ENCODE measurements at places on chromosomes 12 and 14.

DNA sequence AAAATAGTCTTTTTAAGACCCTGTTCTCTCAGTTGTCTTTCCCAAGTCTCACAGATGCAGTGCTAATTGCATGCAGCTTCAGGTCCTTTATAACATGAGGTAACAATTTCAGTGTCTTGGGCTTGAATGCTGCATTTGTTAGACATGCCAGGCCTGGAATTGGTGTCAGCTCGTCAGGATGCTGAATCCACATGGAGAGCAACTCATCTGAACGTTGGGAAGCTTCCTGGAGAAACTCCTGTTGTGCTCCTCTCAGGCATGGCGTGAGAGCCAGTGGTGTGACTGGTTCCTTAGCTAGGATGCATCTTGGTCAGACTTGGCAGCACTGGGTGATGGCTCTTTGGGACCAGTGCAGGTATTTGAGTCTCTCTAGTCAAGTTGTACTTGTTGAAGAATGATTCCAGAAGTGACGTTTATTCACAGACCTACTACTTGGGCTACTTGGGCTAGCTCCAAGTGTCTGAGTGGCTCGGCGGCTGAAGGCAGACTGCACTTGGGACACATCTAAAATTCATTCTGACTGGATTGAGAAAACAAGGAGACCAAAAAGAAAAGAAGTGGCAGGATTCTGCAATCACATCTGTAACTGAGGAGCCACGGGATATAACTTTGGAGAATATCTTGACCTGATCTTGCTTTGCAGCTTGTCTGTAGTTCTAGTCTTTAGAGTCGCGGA, 134.8 kb upstream of the ARHGAP5 start:
- DNase-seq = no peak

- DNase-seq = no peak
Measured at GRCh38 chr14:75835737-75836136, 146.1 kb downstream of the TGFB3 start.

DNA sequence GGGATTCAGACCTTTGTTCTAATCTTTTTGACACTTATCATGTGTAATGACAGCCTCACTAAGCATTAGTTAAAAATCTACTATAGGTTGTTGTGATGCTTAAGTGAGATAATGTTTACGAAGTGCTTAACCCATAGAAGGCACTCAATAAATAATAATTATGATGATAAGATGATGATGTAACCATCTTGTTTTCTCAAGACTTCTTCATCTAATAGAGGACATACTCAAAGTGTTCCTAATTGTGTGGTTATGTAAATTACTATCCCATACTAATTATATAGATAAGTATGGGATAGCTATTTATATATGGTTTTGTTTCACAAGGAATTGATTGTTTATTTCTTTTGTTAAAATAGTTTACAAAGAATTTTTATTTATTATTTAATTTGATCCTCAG, 76.9 kb downstream of the MIPOL1 start:
- DNase-seq = no peak

- DNase-seq = no peak
Measured at GRCh38 chr12:47941475-47941780, 22.0 kb upstream of the TMEM106C start.

DNA sequence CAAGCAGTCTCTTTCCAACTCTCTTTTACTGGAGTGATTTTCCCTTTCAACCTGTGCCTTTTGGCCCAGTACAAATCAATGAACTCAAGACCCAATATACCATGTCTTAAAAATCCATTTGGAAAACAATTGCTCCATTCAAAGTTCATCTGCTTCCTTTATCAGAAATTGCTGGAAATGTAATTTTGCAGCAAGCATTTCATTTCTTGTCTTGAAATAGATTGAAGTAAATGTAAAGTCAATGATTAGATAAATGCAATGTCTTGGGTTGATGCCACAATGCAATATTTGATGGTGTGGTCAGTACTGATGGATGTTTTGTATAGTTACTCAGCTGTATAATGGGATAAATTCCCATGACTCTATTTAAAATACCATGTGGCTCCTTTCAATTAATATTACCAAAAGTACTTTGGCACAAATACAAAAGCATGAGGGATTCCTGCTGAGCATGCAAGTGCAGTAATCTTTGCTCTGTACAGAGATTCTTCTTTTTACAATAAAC, 707.7 kb upstream of the NOVA1 start:
- DNase-seq = no peak

DNA sequence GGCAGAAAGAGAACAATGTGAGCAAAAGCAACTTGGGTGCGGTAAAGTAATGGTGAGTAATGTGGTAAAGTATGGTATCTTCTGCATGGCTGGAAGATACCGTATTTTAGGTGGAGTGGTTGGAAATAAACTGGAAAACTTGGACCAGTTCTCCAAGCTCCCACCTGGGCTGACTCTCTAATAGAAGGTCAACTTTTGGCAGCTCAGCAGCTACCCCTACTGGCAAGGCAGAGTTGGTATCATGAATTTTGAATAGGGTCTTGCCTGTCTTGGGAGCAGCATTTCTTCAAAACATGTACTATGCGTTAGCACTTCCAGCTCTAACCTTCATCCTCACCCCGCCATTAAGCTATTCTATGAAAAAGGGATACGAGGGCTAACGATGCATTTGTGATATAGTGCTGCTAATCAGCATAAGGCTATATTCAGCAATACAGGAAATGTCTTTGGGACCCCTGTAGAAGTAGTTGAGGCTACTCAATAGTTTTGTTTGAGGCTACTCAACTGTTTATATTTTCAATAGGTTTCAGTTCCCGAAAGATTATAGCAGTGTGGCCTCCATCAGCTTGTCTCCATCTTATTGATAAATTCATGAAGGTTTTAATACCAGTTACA, 276.3 kb upstream of the FAR2 start:
- DNase-seq = peak; percentile 62

- DNase-seq = no peak
Measured at GRCh38 chr12:97260786-97261185, 201.8 kb upstream of the RMST start.

DNA sequence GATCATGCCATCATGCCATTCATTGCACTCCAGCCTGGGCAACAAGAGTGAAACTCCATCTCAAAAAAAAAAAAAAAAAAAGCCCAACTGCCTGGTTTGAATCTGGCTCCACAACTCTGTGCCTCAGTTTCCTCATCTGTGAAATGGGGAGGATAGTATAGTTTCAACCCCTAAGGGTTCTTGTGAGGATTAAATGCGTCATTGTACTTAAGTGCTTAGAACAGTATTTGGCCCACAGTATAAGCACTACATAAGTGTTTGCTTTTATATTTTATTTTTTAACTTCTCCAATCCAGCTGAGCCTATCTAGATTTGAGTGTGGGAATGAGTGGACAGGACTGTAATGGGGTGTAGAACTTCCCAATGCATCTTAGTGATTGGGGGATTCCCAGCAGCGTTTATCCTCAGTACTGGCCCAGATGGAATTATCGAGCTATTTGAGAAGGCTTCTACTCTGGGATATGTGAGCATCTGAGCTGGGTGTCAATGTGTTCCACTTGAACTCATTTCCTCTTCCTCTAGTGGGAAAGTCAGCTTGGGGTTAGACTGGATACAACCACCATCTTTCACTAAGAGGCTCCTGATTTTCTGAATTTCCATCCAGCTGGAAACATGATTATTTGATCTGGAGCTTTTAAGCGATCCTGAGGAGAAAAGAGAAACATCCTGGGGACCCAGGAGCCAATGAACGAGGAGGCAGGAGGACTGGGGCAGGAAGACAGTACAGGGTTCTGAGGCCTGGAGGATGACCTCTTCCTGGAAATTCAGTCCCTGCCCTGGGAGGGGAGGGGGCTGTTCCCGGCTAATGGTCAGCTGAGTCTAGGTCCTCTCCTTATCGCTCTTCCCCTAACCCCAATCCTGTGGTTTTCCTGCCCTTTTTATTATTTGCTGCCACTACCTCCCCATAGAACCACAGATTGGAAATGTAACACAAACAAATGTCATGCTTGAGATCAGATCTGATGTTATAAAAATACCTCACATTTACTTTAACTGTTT, 9.3 kb upstream of the ESPL1 start:
- no peak for DNase-seq

DNA sequence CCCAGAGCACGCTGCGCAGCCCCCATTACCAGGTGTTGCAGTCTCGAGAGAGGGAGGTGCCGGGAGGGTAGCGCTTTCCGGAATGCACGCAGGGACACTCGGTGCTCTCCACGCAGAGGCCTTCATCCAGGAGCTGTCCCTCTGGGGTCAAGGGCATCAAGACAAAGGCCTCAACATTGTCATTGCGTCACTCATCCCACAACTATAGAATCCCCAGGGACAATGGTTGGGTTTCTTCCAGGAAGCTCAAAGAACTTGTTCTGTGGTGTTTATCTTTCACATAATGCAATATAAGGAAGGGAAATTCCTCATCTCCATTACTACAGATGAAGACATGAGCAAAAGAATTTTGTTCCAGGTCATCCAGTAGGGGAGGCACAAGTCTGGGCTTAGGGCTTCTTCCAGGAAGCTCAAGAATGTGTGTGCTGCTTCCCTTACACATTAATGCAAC, 52.1 kb downstream of the VWF start:
- DNase-seq = peak; percentile 89

DNA sequence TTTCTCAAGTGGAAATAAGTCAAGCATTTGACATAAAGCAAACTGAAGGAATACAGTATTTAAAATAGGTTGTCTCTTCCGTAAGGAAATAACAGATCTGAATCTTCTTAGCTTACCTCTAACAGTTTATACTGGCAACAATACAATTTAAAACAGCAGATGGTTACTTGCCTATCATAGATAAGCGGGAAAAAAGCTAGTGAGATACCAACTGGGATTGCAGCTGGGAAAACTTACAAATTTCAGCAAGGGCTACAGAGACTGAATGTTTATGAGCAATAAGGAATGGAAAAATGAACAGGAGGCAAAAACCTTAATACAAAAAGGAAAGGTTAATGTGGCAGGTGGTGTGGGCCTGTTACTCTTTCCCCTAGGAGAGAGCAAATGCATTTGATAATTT, 220.0 kb downstream of the RASSF9 start:
- no peak for DNase-seq

- no peak for DNase-seq
Measured at GRCh38 chr12:108826101-108826806, 31.1 kb downstream of the SSH1 start.

- DNase-seq = peak; percentile 40
Measured at GRCh38 chr14:47778631-47779030, 103.2 kb upstream of the MDGA2 start.

- no peak for DNase-seq
Measured at GRCh38 chr12:57767305-57767698, 424 bp upstream of the CYP27B1 start.

DNA sequence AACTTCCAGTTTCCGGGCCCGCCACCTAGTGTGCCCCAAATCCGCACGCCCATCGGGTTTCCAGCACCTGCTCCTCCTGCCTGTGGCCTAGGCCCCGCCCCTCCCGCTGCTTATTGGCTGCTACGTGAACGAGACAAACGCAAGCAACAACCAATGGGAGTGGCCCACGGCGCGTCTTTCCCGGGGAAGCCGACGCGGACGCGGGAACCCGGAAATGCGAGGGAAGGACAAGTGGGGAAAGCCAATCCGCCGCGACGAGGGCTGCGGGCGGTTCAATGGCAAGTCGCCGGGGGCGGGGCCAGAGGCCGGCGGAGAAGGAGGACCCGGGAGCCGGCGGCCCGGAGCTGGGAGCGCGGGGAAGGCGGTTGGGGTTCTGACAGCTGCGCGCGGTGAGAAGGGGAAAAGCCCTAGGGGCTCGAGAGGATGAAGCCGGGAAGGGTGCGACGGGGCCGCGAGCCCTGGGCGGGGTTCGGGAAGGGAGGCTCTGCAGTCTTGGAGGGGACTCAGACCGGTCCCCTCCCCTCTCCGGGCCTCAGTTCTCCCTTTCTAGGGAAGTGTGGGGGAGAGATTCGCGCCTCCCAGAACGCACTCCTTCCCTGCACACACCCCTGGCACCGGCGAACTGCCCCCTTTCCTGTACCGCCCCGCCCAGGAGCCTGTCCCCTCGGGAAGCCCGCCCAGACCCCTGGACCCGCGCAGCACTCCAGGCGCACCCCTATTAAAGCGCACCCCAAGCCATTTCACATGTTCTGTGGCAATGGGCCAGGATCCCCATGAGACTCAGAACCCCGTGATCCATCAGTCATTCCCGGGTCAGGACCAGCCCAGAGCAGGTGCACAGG, at the start of gene FICD:
Gene FICD, plus strand, starts transcription at position 305 of the 842 bp plus-strand sequence. CDS start 1,696 bp downstream, outside the sequence.
- peak; percentile 96 for DNase-seq

- no peak for DNase-seq
Measured at GRCh38 chr12:79959484-79959883, 24.6 kb upstream of the PPP1R12A start.

GRCh38 chr14:42004321-42004720, 397.6 kb downstream of the LRFN5 start:
- no peak for DNase-seq

- DNase-seq = no peak
Measured at GRCh38 chr12:55698965-55699364, 8.7 kb downstream of the ITGA7 start.

DNA sequence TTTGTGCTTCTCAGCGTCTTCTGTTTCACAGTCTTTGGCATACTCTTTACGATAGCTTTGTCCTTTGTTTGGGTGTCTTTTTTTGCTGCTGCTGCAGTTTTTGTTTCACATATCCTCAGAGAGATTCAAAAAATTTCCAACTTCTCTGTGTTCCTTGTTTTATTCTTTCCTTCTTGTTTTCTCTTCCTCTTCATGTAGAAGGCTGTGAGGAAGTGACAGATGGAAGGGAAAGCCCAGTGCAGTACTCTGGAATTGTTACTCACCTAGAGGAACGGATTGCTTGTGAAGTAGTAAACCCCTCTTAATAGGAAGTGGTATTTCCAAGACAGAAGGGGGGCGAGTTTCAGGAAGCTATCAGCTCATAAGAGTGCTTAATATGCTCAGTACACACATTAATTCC, 1.7 kb downstream of the CREBL2 start:
- DNase-seq = no peak

- DNase-seq = no peak
Measured at GRCh38 chr12:90322006-90322405, 613.4 kb upstream of the ATP2B1 start.

DNA sequence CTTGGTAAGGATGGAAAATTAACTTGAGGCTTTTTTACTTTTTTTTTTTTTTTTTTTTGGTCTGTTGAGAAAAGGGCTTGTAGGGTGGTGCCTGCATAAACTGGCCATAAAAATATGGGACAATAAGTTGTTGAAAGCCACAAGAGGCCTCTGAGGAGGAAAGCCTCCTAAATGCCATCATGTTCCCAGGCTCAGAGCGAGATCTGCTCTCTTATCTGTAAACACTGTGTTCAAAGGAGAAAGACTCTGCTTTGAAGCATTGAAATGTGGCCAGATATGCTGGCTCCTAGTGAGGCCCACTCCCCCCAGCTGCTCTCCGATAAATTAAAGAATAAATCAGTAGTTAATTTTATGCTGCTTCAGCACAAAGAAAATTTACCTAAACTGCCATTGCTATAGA, 504.9 kb downstream of the DIO2 start:
- DNase-seq = no peak

GRCh38 chr14:64540208-64541202, at the start of gene HSPA2:
Gene HSPA2, plus strand, starts transcription at chr14:64540741. Its CDS starts 109 bp downstream, at chr14:64540850.
- DNase-seq = peak; percentile 97

DNA sequence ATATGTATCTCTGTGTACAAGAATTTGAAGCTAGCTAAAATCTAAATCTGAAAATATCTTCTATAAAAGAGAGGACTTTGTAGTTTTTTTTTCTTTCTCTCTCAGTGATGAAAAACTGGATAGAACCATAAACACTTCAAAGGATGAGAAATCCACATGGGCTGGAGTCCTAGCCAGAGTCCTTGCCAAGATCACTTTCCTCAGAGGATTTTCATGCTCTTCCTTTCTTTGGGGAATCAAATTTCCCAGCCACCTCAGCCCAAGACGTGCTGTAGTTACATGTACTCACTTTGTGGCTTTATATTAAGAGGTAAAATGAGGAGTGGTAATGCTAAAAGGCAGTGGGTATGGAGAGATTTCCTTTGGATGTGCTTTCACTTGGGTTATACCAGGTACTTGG, 110.3 kb downstream of the SLC38A1 start:
- DNase-seq = no peak

GRCh38 chr14:39812532-39813320, 380.5 kb upstream of the FBXO33 start:
- DNase-seq = no peak
